ENCODE measurements at places on chromosomes 1 and 21. TPM values are rescaled to one million over a fixed set of nuclear protein-coding genes. Genes with fewer than 3 reads are reported as not detected.
A peak's percentile ranks its signal among the peaks of the same experiment; 100 is the strongest.

DNA sequence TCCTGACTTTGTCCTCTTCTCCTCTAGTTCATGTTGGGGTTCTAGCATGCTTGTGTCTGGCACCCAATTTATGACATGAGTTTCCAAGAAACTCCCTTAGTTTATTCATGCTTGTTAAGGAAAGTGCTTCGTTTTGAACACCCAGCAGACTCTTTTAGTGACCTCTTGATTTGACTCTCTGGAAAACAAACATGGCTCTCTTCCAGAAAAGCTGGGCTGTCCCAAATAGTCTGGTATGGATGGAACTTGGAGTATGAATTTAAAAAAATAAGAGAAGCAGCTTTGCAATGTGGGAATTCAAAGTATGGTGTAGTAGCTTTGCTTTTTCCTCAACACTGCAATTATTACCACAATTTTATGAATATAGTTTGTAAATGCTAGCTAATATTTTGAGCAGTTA is 143.4 kb upstream of the C8B start:
- peaks cover 6% of the 10 kb centered on the region for H3K27me3 ChIP-seq
- H3K36me3 ChIP-seq: no peaks in the 10 kb centered on the region
- no peak overlapping the region for H3K4me3 ChIP-seq
- DNase-seq: no peak

- no peak overlapping the region for H3K4me3 ChIP-seq
- no peaks in the 10 kb centered on the region for H3K27me3 ChIP-seq
- H3K27ac ChIP-seq: no peak overlapping the region
- no peaks in the 10 kb centered on the region for H3K36me3 ChIP-seq
Measured at GRCh38 chr1:8427493-8427892, 109.6 kb downstream of the SLC45A1 start.

DNA sequence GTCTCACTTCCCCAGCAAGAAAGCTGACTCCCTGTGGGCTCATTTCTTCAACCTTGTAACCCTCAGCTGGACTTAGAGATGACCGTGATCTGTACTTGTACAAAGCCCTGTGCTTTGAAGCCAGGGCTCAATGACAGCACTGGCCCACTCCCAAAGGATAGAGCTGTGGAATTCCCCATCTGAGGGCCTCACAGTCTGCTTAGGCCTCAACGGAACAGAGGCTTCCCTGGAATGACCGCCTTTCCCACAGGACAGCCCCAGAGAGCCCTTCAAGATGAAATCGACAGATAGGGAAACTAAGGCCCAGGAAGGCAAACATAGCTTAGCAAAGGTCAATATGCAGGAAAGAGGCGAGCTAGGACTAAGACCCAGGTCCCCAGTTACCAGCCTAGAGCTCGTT is 11.5 kb downstream of the SLC9A1 start:
- H3K4me1 ChIP-seq: peaks cover 14% of the 10 kb centered on the region
- no peaks in the 10 kb centered on the region for H3K36me3 ChIP-seq
- no peak for DNase-seq
- H3K27me3 ChIP-seq: no peaks in the 10 kb centered on the region
- H3K4me3 ChIP-seq: no peak overlapping the region
- no peak overlapping the region for H3K27ac ChIP-seq

GRCh38 chr21:45128613-45129188 is 54.3 kb downstream of the ADARB1 start:
- H3K36me3 ChIP-seq: no peaks in the 10 kb centered on the region
- peaks cover 31% of the 10 kb centered on the region for H3K4me1 ChIP-seq
- no peak overlapping the region for H3K4me3 ChIP-seq
- DNase-seq: peak; percentile 77
- no peaks in the 10 kb centered on the region for H3K27me3 ChIP-seq

DNA sequence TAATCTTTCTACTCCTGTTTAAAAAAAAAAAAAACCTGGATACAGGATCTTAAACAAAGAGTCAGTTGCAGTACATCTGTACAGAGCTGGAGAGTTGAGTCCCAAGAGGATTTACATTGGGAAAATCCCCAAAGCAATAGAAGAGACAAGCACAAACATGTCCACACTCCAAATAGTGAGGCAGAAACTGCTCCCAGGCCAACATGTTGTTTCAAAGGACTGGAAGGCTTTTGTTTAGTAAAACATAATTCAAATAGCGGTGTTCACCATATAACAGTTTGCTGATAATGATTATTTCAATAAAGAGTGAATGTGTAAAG is 425.4 kb downstream of the ADGRL2 start:
- H3K27me3 ChIP-seq: no peaks in the 10 kb centered on the region
- peak; percentile 46 for DNase-seq
- peak overlapping the region; percentile 77 for H3K27ac ChIP-seq
- no peaks in the 10 kb centered on the region for H3K36me3 ChIP-seq
- no peak overlapping the region for H3K4me3 ChIP-seq
- H3K4me1 ChIP-seq: peaks cover 35% of the 10 kb centered on the region

DNA sequence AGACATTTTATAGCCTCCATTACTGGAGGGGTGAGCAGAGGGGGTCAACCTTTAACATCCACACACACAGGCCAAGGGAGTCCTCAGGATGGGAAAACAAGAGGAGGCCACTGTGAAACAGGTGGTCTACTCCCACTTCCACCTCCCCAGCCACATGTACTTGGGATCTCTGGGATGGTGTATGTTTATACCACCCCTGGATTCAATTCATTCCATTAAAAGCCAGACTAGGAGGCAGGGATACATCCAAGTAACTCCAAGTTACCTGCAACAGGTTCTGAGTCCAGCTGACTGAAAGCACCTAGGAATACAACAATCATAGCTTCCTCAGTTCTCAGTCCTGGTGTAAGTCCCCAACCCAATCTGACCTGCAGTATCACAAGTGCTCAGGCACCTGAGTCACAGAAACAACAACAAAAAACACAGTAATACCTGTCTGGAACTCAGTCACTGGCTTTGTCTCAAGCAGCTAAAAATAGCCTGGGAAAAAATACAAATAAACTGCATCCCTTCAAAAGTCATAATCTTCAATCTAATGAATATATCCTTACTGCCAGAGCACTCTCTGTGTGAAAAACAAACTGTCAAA is 9.8 kb downstream of the ERI3 start:
- H3K27ac ChIP-seq: no peak overlapping the region
- no peak for DNase-seq
- H3K4me1 ChIP-seq: no peaks in the 10 kb centered on the region

DNA sequence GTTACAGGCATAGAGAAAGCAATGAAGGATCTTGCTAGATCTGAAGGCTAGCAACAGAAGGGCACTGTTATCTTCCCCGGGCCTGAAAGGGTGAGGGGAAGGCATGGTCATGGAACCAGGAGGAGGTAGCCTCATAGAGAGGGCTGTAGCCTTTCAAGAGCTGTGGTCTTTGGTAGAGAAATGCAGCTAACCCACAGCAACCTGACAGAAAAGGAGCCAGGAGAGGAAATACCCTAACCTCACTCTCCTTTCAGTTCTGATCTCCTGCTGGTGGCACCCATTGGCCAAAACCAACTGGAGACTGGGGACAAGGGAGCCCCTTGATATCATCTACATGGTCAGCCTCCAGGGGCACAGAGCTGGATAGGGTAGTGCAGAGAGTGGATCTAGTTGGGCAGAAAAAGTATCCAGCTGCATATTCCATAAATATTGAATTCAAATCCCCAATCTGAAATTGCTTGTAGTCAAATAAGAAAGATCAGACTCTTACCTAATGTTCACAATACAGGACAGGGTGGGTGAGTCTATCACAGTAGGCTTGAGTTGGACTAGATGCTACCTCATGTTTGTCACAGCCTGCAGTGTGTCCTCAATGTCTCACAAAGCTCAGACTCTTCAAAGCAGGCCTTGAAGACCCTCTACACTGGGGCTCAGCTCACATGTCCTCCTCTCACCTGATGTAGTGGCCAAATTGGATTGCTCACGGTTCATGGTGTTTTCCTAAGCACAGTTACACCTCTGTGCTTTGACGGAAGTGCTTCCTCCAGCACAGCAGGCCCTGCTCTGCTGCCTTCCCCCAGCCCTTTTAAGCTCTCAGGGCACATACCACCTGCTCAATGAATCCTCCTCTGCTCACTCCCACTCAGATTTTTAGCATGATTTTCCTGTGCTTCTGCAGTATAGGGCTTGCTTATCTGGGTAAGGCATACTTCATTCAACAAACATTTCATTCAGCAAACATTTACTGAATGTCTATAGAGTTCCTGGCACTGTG is 74.1 kb upstream of the JUN start:
- no peaks in the 10 kb centered on the region for H3K27me3 ChIP-seq
- H3K27ac ChIP-seq: no peak overlapping the region
- H3K4me1 ChIP-seq: peaks cover 17% of the 10 kb centered on the region
- H3K4me3 ChIP-seq: no peak overlapping the region
- DNase-seq: no peak

DNA sequence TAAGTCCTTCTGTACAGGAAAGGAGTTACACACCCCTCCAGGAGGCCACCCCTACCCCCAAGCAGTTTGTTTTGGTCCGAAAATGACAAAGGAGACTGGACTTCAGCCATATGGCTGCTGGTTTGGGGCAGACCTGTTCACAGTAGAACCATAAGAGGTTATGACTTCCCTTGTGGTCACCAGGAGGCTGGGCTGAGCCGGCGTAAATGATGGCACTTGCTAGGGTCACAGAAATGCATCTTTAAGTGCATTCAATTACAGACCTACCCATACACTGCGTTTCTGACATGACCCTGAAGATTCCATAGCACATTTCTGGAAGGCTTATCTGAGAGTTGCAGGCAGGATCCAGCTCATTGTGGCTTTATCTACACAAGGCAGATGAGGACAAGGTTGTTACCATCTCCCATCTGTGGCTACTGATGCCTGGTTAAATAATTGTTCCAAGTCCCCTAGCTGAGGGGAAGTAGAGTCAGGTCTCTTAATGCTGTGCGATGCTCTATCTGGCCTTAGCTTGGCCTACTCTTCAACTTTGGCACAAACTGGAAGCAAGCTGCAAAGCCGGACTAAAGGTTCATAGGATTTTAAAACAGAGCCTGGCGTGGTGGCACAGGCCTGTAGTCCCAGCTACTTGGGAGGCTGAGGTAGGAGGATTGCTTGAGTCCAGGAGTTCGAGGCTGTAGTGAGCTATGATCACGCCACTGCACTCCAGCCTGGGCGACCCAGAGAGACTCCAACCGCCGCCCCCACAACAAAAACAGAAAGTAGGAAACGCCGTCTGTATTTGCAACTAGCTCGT is 1.7 kb upstream of the TRIM67 start:
- no peak overlapping the region for H3K4me3 ChIP-seq
- no peaks in the 10 kb centered on the region for H3K4me1 ChIP-seq
- H3K27ac ChIP-seq: no peak overlapping the region
- no peaks in the 10 kb centered on the region for H3K36me3 ChIP-seq
- H3K27me3 ChIP-seq: no peaks in the 10 kb centered on the region
- no peak for DNase-seq

GRCh38 chr1:29569971-29570634 is 333.8 kb downstream of the PTPRU start:
- no peaks in the 10 kb centered on the region for H3K27me3 ChIP-seq
- H3K36me3 ChIP-seq: no peaks in the 10 kb centered on the region
- peak overlapping the region; percentile 28 for H3K27ac ChIP-seq
- H3K4me3 ChIP-seq: no peak overlapping the region
- H3K4me1 ChIP-seq: peaks cover 13% of the 10 kb centered on the region

- DNase-seq: peak; percentile 88
- H3K27ac ChIP-seq: peak overlapping the region; percentile 90
- H3K4me1 ChIP-seq: peaks cover 44% of the 10 kb centered on the region
- H3K4me3 ChIP-seq: no peak overlapping the region
Measured at GRCh38 chr1:25676488-25676887, 59.9 kb downstream of the MAN1C1 start.

GRCh38 chr1:177928194-177928593 is 41.7 kb downstream of the SEC16B start:
- no peak overlapping the region for H3K27ac ChIP-seq
- no peak overlapping the region for H3K4me3 ChIP-seq
- DNase-seq: no peak
- no peaks in the 10 kb centered on the region for H3K36me3 ChIP-seq

DNA sequence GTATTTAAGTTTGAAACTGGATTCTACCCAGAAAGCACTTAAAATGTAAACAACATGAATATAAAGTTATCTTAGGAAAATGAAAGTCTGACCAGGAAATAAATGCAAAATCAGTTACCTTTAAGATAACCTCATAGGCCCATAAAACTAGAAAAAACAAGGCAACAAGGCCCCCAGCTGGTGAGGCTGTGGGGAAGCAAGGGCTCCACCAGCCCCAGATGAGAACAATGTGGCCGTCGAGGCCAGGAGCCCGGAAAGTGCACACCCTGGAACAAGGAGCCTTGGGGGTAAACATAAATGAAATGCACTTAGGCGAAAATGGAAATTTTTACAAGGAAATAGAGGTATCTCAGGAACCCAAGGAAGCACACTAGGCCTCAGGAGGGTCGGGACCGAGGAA is 37.9 kb upstream of the BMP8B start:
- H3K36me3 ChIP-seq: no peaks in the 10 kb centered on the region
- no peak for DNase-seq
- no peaks in the 10 kb centered on the region for H3K27me3 ChIP-seq
- peaks cover 11% of the 10 kb centered on the region for H3K4me1 ChIP-seq
- no peak overlapping the region for H3K4me3 ChIP-seq
- H3K27ac ChIP-seq: no peak overlapping the region

- H3K4me1 ChIP-seq: no peaks in the 10 kb centered on the region
- no peak for DNase-seq
- no peaks in the 10 kb centered on the region for H3K27me3 ChIP-seq
- no peaks in the 10 kb centered on the region for H3K36me3 ChIP-seq
- H3K4me3 ChIP-seq: no peak overlapping the region
- H3K27ac ChIP-seq: no peak overlapping the region
Measured at GRCh38 chr1:101697072-101697471, 299.7 kb downstream of the OLFM3 start.

- H3K4me3 ChIP-seq: no peak overlapping the region
- no peaks in the 10 kb centered on the region for H3K36me3 ChIP-seq
- peaks cover 60% of the 10 kb centered on the region for H3K4me1 ChIP-seq
- DNase-seq: peak; percentile 94
- 0 out of 2 replicates have a peak, but pooled peaks cover 3% of the 10 kb centered on the region for H3K27me3 ChIP-seq
Measured at GRCh38 chr1:25569597-25570396, 26.4 kb downstream of the LDLRAP1 start.

The RAB7B gene
- not detected for total RNA-seq

The SYNJ1 gene
- 8.9 TPM for total RNA-seq

The ZSCAN20 gene
- total RNA-seq: 7.2 TPM

The LCE3D gene
- not detected for total RNA-seq

The ANKRD34A gene
- total RNA-seq: 0.69 TPM
